ENCODE measurements at places on chromosomes 6 and 20. TPM values are rescaled to one million over a fixed set of nuclear protein-coding genes. Genes with fewer than 3 reads are reported as not detected.

GRCh38 chr6:139919107-139920026 lies 544.9 kb upstream of the CITED2 start:
- no peak for DNase-seq

DNA sequence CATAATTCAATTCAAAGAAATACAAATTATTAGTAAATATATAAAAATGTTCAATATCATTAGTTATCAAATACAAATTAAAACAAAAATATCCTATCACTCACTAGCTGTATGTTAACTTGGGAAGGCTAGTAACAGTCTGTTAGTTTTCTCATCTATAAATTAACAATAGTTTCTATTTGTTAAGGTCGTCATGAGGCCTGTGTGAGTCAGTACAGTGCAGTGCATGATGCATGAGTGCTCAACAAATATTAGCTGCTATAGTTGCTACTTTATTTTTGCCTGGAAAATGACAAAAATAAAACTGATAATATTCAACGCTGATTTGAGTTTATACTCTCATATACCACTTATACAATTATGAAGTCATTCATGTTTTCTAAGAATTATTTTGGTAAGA lies 401.6 kb upstream of the RUNX2 start:
- DNase-seq, result no peak

DNA sequence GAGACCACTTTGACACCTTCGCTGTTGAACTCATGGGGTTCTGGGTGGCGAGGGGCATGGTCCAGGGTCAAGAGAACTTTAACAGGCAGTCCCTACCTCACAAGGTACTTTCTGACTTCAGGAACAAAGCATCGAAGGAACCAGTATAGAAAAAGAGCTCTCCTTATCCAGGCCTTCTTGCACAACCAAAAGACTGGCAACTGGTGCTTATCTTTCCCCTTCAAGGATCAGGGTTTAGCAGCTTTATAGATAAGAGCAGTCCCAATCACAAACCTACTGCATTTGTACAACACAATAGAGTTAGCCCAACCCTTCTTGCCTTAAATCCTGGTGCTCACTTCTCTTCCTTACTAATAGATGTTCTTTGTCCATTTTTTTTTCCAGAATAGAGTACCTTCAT lies 116.3 kb downstream of the SNX5 start:
- no peak for DNase-seq

DNA sequence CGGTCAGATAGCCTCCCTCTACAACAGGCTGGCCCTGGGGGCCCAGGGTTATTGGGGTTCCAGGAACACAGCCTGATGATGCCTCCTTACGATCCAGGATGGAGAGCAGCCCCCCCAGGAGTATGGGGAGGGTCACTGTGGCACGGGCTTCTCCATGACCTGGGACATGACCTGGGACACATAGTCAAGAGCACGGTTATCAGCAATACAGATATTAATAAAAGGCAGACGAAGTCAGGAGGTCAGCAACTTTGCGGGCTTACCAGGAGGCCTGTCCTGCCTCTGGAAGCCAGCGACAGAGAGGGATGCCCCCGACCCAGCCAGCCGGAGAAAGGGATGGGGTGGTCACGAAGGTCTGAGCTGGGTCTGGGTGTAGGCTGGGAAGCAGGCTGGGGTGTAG lies 795 bp downstream of the MMP24OS start:
- DNase-seq, result no peak

- peak; percentile 48 for DNase-seq
These were observed 7.7 kb upstream of the PTGIS start for GRCh38 chr20:49575551-49576060.

- no peak for DNase-seq
These were observed 62.6 kb downstream of the BACH2 start for GRCh38 chr6:90233994-90234393.

GRCh38 chr6:167405778-167406532 lies 81.1 kb downstream of the TTLL2 start:
- no peak for DNase-seq

- DNase-seq, result no peak
These were observed 270.8 kb downstream of the ARID1B start for GRCh38 chr6:157047951-157048350.

GRCh38 chr20:9353180-9353915 lies 161.0 kb upstream of the LAMP5 start:
- DNase-seq, result no peak

DNA sequence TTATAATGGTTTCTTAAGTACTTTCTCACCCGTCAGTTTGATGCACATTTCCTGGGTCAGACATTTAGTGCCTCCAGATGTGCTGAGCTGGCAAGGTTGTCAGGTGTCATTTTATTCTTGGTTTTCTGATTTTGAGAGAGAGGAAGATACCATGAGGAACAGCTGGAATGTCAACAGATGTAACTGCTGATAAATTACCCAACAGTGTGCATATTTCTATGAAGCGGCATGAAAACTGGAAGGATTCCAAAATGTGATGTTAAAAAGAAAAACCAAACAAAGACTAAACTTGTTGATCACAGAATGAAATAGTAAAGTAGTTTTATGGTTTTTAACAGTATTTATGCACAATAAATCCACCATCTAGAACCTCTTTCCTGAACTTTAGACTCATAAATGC lies 447.3 kb downstream of the HDGFL1 start:
- DNase-seq, result no peak

- no peak for DNase-seq
These were observed 22.1 kb upstream of the ZNF184 start for GRCh38 chr6:27494987-27495385.

DNA sequence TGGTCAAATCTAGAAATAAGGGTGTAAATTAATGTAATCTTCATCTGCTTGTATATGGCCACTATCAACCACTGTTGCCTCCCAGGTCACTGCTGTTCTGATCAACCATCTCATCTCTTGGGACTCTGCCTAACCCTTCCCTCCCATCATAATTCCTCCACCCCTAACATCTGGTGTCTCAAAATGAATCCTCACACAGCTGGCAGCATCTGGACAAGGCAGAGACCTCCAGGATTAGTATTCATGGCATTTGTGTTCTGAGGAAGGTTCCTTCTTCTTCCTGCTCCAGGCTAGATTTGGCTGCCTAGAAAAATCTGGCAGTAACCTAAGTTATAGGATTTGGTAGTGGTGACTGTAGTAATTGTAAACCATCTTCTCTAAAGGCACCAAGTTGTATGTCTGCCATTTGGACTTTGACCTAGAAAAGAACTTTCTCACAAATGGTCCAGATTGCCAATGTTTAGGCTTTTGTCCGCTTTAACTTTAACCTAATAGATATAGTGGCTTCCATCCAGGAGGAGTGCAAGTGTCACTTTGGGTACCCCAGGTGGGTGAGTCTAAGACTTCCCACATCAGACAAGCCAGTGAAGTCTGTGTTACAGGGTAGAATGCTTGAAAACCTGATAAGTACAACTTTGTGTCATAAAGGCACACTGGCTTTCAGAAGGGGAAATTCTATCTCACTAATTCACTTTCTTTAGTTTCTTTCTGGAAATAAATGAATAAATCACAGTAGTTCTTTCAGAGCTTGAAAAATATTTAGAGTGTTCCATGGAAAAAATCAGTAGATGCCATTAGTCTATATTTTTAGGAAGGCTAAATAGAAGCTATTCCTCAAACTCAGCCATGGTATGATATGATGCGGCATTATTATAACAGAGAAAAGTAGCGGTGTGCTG lies 3.0 kb upstream of the PHACTR2 start:
- DNase-seq, result no peak

- DNase-seq, result peak; percentile 23
These were observed at the start of gene FAXC for GRCh38 chr6:99349171-99350141. FAXC (minus strand) TSS chr6:99349674; CDS start chr6:99349372, 302 bp downstream.

- DNase-seq, result peak; percentile 62
These were observed 39.6 kb downstream of the LAMA4 start for GRCh38 chr6:112214739-112215269.

CCN5 gene
- not detected for total RNA-seq

PRR18 gene
- 0.05 TPM for total RNA-seq

ZKSCAN4 gene
- total RNA-seq, result 1.0 TPM

DEFB115 gene
- not detected for total RNA-seq

Data from HT-29 (cell line).